Fibroblast of skin of abdomen (primary cell): ENCODE measurements at places on chromosomes 3 and 15.

- DNase-seq: no peak
These were observed 55.4 kb upstream of the SNRPN start for GRCh38 chr15:24899367-24899766.

- DNase-seq: no peak
These were observed 112.6 kb downstream of the GABRB3 start for GRCh38 chr15:26660241-26660640.

GRCh38 chr3:123155471-123156011, 46.2 kb upstream of the SEC22A start:
- DNase-seq: no peak

- DNase-seq: no peak
These were observed at the start of gene ATP8B4 for GRCh38 chr15:50119063-50120040. TSS of gene ATP8B4 (minus strand) at chr15:50119233. CDS start at chr15:50106966, 12,267 bp downstream.

DNA sequence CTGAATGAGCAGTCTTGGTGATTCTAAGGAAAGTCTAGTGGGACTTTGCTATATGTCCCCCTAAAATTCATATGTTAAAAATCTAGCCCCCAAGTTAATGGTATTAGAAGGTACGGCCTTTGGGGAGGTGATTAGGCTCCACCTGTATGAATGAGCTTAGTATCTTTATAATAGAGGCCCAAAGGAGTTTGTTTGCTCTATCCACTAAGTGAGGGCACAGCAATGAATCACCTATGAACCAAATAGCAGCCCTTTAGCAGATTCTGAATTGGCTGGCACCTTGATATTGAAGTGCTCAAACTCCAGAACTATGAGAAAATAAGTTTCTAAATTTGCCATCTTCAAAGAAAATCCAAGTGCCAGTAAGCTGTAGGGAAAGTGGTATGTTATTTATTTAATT, 187.9 kb downstream of the SUCNR1 start:
- no peak for DNase-seq

- peak; percentile 35 for DNase-seq
These were observed 57.7 kb downstream of the FEM1B start for GRCh38 chr15:68335251-68335650.

DNA sequence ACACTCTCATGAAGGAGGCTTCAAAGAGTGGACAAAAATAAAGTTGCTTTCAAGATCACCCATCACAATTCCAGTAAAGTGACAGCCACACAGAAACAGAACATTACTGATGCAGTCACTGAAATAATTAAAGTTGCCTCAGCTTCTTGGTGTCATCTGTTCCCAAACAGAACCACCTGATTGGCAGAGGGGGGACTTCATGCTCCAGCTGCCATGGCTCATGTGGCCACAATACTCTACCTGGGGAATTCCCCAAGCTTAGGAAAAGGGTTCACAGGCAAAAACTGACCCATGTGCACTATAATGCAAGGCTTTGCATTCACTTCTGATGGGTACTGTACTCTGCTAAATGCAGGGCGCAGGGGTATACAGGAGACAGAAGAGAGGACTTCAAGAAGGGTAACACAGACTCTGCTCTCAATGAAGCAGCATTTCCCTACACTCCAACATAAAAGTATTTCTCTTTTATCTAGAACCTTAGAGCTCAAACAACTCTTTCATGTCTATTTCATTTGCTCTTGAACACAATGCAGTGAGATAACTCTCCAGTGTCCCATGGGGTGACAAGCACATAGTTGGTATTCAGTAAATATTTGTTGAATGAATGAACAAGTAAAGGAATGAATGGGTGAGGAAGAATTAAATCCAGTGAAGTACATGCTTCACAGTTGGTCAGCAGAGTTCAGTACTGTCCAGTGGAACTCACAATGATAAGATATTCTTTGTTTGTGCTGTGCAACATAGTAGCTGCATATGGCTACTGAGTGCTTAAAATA, 8.6 kb upstream of the CTNNB1 start:
- DNase-seq: no peak

DNA sequence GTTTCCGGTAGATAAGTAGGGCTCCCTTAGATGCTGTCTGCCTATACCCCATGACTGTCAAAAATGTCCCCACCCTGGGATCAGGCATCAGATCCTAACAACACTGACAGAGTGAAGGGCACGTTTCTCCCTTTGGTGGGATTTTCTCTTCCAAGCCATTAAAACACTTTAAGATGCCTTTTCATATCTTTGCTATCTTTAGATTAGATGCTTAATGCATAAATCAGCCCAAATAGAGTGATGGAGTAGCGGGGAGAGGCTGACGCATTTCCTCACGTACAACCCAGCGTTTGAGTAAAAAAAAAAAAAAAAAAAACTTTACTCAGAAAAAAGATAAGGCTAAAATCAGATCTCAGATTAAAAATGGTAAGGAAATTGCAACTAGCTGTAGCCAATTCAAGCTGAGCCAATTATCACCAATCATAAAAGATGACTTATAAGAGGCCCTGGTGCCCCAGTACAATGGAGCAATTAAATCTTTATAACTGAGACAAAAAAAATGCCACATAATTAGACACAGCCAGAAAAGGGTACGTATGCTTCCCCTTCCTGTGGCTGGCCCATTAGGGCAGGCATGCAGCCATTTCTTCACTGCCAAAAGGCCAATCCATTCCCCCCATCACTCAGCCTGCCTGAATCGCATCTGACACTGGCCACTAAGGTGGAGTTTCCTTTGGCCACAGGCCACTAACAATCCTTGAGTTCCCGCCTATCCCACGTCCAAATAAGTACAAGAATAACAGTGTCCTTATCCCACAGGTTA, 45.0 kb downstream of the RFTN1 start:
- no peak for DNase-seq

- no peak for DNase-seq
These were observed 18.4 kb downstream of the IREB2 start for GRCh38 chr15:78456426-78456825.
